Astrocyte of the cerebellum (primary cell): ENCODE measurements at places on chromosomes 2 and 18.

- no peak for DNase-seq
Measured at GRCh38 chr2:203600286-203600685, 65.2 kb upstream of the RAPH1 start.

DNA sequence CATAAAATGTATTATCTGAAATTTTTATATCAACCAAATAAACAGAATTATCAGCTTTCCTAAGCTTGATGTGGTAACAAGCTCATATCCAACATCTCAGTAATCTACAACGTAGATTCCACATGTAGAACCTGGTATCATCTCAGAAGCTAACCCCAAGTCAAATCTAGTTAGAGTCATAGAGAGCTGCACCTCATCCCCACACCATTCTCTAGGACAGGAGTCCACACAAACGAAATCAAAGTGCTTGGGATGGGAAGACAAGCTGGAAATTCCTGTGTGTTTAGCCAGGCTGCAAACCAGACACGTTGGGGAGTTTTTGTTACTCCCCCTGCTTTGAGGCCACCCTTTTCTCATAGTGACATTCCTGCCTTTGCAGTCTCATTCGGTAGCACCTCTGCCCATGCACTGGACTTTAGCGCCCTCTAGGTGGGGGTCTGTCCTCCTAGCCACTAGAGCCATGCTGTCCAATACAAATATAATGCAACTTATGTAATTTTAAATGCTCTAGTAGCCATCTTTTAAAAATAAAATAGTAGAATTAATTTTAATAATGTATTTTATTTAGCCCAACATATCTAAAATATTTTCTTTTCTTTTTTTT lies 28.1 kb upstream of the SATB2 start:
- DNase-seq = peak; percentile 31

- DNase-seq = no peak
Measured at GRCh38 chr18:75544496-75544895, 117.0 kb upstream of the SMIM21 start.

GRCh38 chr2:120064664-120065063 lies 51.8 kb downstream of the EPB41L5 start:
- DNase-seq = no peak

DNA sequence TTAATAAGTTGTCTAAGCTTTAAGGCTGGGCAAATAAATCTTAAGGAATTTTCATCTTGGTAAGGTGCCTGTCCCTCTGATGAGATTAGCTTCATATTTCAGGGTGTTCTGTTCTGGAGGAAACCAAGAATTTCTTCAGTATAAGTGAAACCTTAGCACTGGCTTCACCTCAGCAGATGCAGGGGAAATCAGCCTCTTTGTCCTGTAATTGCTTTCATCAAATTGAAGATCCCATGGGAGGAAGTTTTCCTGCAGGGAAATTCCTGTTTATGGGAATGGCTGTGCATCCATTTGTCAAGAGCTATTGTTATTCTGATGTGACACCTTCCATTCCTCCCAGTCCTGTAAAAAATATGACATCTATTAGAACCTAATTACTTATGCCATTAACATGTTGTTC lies 174.5 kb downstream of the PTPRM start:
- no peak for DNase-seq

- no peak for DNase-seq
Measured at GRCh38 chr2:72109904-72110303, 37.8 kb downstream of the CYP26B1 start.

DNA sequence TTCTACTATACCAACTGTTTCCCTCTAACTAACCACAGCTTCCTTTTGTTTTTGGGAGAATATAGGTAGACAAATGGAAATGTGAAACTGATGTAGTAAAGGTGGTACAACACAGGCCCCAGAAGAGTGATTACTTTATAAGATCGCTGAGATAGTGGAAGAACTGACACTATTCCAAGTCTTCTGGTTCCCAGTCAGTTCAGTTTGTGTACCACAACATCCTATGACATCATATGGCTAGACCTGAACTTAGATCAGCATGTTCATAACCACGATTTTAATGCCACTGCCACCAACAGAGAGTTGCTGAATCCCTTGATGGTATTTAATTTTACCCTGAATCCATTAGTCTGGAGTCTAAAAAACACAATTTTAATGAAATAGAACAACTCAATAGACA lies 328.9 kb downstream of the GPD2 start:
- DNase-seq = no peak

DNA sequence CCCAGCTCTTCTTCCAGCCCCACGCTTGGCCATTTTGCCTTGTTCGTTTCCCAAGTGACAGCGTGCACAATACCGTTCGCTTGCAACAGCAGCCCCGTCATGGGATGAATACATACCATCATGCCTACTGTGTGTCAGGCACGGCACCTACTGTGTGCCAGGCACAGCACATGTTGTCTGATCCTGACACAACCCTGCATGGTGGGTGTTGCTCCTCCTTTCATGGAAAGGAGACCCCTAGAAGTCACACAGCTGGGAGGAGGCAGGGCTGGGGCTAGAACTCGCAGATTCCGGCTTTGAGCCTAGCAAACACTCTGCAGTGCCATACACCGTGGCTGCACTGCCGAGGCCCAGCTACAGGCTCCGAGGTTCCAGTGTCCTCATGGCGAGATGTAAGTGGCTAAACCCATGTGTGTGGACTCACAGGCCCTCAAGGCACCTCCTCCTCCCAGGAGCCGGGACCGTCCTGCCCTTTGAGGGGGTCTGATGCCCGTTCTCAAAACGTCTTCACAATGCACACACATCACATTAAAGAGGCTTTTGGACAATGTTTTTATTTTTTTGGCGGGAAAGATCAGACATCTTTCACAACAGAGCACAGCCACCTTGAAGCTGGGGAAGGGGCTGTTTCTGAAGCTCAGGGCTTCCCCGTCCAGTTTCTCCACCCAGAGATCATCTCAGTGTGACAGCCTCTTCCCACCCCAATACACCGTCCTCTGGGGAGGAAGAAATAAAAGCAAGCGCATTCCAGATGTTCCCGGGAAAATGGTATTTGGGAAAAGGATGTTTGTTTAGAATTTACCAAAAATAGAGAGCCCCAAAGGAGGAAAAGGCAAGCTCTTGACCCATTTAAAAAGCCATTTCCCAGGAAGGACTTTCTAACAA lies 64.9 kb downstream of the HS1BP3 start:
- no peak for DNase-seq

- peak; percentile 62 for DNase-seq
Measured at GRCh38 chr18:49858309-49859020, 45.1 kb upstream of the ACAA2 start.

DNA sequence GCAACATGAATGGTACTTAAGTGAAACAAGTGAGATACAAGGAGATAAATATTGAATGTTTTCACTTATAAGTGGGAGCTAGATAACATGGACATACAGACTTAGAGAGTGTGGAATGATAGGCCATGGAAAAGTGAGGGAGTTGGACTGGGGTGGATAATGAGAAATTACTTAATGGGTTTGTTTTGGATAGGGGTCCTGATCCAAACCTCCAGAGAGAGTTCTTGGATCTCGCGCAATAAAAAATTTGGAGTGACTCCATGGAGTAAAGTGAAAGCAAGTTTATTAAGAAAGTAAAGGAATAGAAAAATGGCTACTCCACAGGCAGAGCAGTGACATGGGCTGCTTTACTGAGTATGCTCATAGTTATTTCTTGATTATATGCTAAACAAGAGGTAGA lies 508.9 kb downstream of the CNTNAP5 start:
- DNase-seq = no peak

DNA sequence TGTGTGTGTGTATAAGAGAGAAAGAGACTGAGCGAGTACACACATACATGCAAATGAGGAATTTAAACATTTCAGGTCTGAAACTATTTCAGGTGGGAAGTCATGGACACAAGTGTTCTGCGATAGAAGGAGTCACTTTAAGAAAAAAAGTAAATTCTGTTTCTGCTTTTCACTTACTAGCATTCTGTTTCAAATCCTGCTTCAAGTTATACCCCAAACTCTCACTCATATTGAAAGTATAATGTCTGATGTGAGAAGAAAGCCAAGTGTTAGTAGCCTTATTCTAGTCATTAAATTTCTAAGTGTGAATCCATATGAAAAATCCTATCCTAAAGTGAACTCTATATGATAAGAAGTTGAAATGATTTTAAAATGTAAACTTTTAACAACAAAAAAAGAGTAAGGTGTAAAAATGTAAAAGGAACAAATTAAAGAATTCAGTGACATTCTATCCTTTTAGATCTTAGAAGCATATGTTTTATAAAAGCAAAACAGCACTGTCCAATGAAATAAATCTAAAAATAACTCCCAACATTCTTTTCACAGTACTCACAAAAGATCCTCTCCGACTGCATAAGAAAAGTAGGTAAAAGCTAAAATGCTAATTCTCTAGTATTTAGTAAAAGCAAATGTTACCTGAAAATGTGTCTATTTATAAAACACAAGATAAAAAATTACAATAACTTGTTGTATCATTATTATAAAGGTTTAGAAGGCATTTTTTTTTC lies 570.6 kb downstream of the ZEB2 start:
- no peak for DNase-seq

DNA sequence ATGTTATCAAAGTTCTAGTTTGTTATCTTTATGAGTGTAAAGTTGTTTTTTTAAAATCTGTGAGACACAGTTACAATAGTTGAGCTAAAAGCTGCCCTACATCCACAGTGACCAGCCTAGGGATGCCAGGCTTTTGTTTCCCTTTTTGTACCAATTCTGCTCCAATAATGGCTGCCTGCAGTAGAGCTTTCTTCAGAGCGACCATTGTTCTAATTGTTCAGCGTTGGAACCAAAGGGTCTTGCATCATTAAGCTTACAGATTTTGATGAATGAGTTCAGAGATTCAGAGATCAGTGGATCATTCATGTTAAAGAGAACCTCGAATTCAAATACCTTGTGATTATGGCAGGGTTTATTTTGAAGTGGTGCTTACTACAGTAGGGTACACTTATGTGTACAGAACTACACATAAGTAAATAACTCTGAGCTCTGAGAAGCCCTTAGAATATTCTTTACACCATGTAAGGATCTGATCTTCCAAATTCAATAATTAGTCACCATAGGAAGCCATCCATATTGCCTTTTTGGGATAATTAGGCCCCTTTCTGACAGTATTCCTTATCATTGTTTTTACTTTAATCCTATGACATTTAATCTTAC lies 157.9 kb downstream of the MYO1B start:
- DNase-seq = no peak

DNA sequence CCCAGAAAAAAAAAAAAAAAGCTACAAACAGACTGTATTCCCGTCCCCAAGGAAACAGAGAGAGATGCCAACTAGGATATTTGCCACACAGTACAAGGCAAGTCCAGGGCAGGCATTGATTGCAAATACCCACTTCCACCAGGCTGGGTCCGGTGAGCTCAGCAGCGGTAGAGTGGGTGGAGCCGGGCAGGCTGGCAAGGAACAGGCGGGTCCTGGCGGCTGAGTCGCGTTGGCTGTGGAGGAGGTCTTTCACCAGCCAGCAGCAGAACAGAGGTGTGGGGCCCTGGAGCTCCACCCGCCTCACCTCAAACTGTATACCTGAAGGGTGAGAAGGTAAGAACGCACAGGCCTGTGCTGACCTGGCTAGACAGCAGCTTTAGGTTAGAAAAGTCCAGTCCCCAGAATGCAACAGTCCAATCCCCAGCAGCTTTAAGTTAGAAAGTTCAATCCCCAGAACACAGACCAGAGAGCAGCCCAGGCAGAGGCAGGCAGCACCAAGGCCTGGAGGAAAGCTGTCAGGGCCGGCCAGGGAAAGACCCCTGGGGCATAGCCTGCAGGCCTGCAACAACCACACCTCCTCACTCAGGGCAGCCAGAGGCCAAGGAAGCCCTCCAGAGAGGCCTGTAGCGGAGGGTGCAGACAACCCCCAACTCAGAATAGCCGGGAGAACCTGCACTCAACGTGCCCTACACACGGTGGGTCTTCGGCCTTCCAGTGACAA lies 21.9 kb upstream of the MTERF4 start:
- no peak for DNase-seq

GRCh38 chr2:134141598-134142340 lies 112.1 kb upstream of the MGAT5 start:
- no peak for DNase-seq

DNA sequence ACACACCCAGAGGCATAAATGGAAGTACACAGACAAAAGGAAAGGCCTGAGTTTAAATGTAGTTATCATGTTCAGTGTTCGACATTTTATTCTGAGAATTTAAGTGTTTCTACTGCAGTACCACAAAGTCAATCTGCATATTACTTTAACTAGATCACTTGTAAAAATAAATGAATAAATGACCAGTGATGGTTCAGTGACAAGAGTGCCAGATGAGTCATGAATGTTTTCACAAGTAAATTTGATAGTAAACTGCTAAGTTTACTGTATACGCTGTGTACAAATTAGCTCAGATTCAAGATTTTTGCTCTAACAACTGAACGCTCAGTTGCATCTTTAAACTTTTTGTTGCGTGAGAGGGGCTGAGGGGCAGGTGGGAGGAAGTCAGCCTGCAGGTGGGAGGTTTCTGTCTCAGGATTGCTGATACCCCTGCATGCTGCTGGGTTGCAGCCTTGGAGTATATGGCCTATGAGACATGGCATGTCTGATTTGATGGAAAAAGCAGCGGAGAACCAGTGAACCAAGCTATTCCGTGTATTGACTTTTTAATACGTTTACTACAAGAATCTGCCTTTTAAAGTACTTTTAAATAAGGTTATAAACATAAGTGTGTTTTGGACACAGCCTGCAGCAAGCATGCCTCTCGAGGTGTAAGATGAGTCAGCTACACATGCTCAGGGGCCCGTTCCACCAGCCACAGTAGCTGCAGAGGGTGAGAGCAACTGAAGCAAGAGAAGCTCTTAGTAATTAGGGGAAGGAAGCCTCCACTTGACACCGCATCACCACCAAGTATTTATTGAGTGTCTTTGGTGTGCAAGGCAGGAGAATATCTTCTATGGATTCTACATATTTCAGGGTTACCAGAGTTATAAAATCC lies 245.1 kb downstream of the NEDD4L start:
- DNase-seq = no peak
